ENCODE measurements at places on chromosomes 12 and 14.

DNA sequence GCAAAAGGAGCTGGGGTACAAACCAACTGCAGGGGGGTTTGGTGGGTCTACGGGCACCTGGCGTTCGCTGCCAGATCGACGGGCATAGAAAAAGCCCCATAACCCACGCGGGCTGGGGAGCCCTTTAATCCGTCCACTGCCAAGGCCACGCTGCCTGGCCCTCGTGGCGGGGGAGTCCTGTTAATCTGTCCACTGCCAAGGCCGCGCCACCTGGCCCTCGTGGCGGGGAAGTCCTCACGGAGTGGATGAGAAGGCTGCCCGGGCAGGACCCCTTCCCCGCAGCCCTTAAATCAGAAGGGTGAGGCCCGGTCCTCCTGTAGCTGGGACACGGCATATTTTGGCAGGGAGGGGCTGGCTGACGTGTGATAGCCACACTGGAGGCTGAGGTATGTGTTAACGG is 86.1 kb downstream of the NOC4L start:
- DNase-seq = no peak

- DNase-seq = no peak
Measured at GRCh38 chr12:90978117-90978770, 23.3 kb upstream of the CCER1 start.

GRCh38 chr12:62657363-62657632 is 190.7 kb downstream of the MON2 start:
- DNase-seq = no peak

DNA sequence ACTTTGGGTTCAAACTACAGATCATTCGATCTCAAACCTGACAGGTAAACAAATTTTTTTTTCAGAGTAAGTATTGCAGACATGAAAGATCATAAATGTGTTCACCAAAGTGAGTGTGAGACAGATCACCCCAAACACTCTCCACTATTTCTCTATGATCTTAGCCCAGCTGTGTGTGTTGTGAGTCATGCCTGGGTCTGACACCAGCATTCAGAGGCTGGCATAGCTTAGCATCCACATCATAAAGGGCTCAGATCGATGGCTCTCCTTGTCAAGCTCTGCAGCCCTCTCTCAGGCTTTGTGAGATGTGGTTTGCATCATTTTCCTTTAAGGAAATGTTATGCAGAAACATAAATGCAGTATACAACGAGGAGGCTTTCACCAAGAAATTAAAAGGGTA is 164.9 kb downstream of the ETV6 start:
- DNase-seq = peak; percentile 17

GRCh38 chr12:120720234-120720986 is 5.2 kb upstream of the ACADS start:
- DNase-seq = no peak

- DNase-seq = no peak
Measured at GRCh38 chr14:81728447-81728846, 194.8 kb upstream of the SEL1L start.

GRCh38 chr14:50082308-50082742 is 34.0 kb downstream of the VCPKMT start:
- DNase-seq = no peak

- DNase-seq = no peak
Measured at GRCh38 chr12:30792648-30793499, 38.1 kb upstream of the CAPRIN2 start.

All from activated CD4-positive, alpha-beta T cell treated with anti-CD3 and anti-CD28 coated beads, Interleukin-2, amount 50 U/mL, for 48 hours (primary cell).